ENCODE measurements at places on chromosomes 7 and 10.
A peak's percentile ranks its signal among the peaks of the same experiment; 100 is the strongest.

DNA sequence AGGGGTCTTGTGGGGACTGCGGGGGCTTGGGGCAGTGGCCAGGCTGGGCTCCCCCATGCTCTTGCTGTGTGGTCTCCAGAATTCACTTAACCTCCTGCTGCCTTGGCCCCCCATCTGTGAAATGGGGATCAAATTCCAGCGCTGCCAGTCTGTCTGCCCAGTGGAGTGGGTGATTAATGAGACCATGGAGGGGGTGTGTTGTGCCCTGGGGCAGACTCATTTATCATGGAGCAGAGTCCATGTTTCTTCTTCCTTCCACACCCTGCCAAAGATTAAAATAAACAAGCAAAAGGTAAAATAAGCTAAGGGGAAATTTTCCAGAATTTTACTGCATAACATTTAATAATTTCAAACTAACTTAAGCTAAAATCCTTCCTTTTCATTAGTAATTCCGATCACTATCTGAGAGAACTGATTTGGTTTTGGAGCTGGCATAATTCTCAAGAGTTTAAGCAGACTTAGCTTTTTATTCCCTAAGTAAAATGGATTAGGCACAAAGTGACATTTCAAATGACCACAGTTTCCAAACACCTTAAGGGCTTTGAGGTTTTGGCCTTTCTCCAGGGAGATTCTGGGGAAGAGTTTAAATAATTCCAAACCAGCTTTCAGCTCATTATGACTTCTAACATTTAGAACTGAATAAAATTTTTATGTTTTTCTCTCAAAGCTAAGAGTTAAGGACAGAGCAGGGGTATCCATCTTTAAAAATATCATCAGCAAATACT lies 211.9 kb downstream of the CXCL12 start:
- no peak for DNase-seq

DNA sequence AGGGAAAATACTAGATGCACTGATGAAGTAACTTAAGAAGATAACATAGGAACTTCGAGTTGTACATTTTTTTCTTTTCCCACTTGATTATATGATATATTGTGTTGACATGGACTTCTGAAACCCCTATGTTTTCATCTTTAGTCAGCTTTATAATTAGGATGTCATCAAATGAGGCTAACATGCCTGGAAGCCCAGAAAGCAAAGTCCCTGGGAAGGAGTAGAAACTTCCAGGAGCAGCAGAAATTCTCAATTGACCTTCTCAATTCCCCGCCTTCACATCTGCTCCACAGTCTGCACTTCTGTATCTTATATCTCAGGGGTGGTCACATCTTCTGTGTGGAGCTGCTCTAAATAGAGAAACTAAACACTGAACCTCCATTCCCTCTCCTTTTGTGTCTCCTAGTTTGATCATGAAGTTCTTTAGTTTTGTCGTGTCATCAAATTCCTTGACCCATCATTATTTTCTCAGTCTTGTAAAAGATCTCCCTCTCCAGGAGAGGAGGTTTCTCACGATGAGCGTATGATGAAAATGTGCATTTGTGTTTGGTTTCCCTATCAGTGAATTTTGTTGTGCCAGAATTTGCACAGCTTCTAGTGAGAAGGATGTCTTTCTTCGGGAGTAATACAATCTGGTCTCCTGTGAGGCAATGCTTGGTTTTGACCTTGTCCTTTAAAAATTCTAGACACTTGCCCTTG lies 303.3 kb downstream of the SUGCT start:
- no peak for DNase-seq

DNA sequence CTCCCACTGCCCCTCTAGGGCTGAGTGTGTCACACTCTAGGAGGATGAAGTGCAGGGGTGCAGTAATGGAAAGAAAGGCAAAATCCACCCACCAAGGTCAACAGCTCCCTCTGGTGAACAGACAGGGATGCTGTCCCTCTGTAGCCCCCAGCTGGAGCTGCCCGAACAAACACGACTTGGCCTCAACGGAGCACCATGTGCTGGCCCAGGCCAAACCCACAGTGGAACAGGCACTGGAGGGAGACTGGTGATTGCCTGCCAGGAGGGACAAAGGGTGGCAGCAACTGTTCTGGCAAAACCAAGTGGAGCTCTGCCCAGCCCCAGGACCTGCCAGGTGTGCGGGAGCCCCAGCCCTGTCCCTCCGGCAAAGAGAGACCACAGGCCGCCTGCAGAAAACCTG lies 20.7 kb downstream of the PDIA4 start:
- DNase-seq: no peak

DNA sequence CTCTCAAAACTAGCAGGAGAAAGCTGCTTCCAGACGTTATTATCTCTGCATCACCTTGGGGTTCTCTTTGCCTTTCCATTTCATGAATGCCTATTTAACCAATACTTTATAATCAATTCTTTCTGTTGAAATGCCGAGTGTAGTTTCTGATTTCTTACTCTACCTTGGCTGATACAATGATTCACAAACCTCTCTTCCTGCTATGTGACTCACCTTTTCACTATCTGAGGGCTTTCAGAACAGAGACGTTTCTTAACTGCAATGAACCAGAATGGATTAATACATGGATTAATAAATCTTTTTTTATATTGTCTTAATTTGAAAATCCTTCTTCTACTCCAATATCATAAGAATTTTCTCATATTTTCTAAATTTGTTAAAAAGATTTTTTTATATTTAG lies 46.4 kb upstream of the ZNF746 start:
- DNase-seq: no peak

- no peak for DNase-seq
These were observed 186.2 kb downstream of the REEP3 start for GRCh38 chr10:63707254-63707910.

DNA sequence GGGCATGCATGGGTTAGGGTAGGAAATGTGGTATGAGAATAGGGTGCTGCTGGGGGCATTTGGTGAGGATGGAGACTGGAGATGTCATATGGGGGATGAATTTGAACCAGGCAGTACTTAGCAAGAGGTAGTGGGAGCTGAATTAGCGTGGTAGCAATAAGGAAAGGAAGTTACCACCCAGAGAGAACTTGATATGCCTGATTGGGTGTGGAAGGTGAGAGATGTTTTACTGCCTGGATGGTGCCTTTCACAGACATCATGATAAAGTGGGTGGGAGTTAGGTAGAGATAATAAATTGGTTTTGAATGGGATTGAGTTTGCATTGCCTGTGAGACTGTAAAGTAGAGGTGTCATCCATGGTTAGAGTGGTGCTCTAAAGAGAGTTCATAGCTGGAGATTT lies 46.7 kb downstream of the TRIM24 start:
- no peak for DNase-seq

DNA sequence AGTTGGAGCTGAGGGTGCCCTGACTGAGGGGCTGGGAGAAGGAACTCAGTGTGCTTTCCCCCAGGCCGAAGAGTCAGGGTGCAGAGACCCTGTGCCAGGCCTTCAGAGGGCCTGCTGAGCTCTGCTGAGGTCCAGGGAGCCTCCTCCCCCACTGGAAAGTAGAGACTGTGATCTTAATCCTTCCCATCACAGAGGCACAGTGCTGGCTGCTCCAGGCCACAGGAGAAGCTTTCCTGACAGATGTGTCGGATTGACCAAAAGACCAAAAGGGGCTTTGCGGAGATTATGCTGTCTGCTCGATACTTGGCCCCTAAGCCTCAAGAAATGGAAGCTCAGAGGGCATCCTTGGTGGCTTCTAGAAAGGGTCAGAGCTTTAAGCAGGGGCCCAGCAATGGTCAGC lies 32.9 kb upstream of the BTRC start:
- no peak for DNase-seq

- no peak for DNase-seq
These were observed 17.3 kb downstream of the VWDE start for GRCh38 chr7:12386313-12386740.

GRCh38 chr10:16777473-16778370 lies 39.5 kb downstream of the RSU1 start:
- DNase-seq: peak; percentile 70

GRCh38 chr10:30819341-30820181 lies 190.0 kb upstream of the LYZL2 start:
- DNase-seq: no peak

DNA sequence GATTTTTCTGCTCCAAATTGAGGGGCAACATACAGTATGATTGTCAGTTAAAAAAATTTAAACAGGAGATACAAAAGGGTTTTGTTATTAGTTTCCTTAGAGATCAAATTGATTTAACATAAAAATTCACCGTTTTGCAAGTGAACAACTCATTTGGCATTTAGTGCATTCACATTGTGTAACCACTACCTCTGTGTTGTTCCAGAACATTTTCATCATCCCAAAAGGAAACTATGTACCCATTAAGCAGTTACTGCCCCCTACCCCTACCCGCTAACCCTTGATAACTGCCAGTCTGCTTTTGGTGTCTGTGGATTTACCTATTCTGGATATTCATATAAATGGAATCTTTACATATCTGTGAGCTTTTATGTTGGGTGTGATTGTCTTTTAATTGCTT lies 3.1 kb downstream of the ZRANB1 start:
- no peak for DNase-seq

DNA sequence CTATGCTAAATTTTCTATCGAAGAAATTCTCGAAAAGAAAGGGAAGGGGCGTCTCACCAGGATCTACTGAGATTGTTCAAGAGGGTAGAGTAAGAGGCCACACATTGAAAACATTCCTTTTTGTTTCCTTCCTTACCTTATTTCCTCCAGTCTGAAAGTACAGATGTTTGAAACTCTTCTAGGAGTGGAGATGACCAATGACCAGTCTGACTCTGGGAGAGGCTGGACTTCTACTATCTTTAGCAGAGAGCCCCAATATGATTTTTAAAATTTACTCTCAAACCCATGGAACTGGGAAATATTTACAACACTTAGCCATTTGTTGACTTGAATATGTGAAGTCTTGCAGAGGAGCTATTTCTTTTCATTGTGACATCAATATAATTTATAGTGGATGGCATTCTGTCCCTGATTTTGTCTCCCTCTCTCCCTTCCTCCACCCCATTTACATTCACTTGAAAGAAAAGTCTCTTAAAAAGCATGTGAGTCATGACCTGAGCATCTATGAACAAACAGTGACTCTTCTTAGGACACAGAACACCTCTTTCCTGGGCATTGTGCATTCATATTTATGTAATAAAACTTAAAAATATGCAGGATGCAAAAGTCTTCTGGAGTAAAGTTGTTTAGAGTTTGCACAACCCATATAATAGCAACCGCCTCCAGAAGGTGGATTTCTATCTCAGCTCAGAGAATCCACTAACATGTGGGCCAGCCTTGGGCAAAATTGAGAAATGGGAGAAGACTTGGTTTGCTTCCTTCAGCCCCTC lies 31.2 kb upstream of the BMPER start:
- DNase-seq: no peak

- no peak for DNase-seq
These were observed 260.5 kb upstream of the MKLN1 start for GRCh38 chr7:131067220-131067619.

DNA sequence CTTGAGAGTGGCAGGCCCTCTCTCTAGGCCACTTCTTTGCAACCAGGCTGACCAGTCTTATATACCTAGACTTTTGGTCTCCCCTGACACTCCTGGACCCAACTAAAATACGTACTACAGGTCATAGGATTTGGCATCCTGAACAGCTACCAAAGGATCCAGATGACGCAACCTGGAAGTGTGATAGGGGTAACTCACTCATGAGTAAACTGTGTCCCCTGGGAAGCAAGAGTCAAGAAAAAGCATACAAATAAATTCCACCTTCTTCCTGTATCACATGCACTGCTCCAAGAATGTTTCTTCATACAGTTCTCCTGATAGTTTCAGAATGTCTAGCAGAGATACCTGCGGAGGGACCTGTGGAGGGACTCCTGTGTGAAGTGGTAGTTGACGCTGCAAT lies 172.3 kb downstream of the MDFIC start:
- DNase-seq: no peak
